ENCODE measurements at places on chromosomes 2 and 18. TPM values are rescaled to one million over a fixed set of nuclear protein-coding genes. Genes with fewer than 3 reads are reported as not detected.

- H3K27ac ChIP-seq = no peak overlapping the region
- H3K4me3 ChIP-seq = no peak overlapping the region
- H3K27me3 ChIP-seq = no peaks in the 10 kb centered on the region
- H3K36me3 ChIP-seq = no peaks in the 10 kb centered on the region
Measured at GRCh38 chr2:40317761-40318160, 134.1 kb downstream of the SLC8A1 start.

DNA sequence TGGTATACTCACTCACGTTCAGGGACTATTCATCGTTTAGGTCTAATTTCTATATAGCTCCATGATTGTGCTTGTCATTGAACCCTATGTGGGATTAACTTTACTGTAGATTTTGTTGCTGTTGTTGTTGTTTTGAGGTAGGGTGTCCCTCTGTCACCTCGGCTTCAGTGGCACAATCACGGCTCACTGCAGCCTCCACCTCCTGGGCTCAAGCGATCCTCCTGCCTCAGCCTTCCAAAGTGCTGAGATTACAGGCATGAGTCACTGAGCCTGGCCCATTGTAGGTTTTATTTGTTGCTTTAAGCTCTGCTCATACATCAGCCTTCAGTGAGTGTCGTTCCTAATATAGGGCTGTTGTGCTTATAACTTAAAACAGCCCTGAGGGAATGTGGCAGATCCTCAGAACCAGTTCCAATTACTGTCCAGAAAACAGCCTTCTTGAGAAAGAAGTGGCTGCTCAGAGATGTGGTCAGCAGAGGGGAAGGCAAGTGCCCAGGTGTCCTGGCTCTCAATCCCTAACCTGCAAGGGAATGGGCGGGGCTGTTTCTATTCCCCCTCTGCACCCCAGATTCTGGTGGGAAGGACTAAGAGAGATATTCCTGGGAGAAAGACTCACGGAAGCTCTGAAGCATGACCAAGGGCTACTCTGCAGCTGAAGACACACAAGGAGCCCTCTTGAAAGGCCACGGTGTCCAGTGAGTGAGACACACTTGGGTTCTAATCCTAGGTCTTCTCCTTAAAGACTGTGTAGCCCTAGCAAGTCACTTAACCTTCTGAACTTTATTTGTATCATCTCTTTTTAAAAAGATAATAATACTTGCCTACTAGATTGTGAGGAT lies 79.6 kb upstream of the LCLAT1 start:
- H3K4me1 ChIP-seq = peaks cover 25% of the 10 kb centered on the region
- H3K27ac ChIP-seq = no peak overlapping the region
- H3K27me3 ChIP-seq = no peaks in the 10 kb centered on the region
- H3K36me3 ChIP-seq = no peaks in the 10 kb centered on the region
- H3K4me3 ChIP-seq = no peak overlapping the region

DNA sequence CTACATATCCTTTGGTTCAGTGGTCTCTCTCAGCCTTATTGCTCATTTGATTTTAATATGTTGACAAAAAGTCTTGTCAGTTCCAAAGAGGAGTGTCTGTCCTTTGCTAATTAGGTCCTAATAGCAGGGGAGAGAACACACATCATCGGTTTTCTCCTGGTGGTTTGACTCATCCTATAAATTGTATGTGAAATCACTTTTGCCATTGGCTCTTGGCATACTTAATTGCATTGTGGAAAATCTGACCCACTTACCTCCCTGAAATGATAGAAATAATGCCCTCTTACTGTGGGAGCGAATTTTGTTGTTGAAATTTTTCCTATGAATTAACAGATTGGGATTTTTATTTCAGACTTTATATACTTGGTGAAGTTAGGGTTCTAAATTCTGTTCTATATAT lies 58.3 kb downstream of the MTCL1 start:
- H3K4me3 ChIP-seq = no peak overlapping the region
- H3K27me3 ChIP-seq = peaks cover 8% of the 10 kb centered on the region
- no peak overlapping the region for H3K27ac ChIP-seq
- H3K36me3 ChIP-seq = no peaks in the 10 kb centered on the region
- H3K4me1 ChIP-seq = no peaks in the 10 kb centered on the region

GRCh38 chr2:108383146-108383830 lies 5.5 kb downstream of the SULT1C4 start:
- no peak overlapping the region for H3K27ac ChIP-seq
- DNase-seq = no peak

GRCh38 chr2:204654669-204655068 lies 109.4 kb downstream of the PARD3B start:
- H3K36me3 ChIP-seq = no peaks in the 10 kb centered on the region
- peaks cover 8% of the 10 kb centered on the region for H3K27me3 ChIP-seq
- H3K4me3 ChIP-seq = no peak overlapping the region
- DNase-seq = no peak
- no peaks in the 10 kb centered on the region for H3K4me1 ChIP-seq

DNA sequence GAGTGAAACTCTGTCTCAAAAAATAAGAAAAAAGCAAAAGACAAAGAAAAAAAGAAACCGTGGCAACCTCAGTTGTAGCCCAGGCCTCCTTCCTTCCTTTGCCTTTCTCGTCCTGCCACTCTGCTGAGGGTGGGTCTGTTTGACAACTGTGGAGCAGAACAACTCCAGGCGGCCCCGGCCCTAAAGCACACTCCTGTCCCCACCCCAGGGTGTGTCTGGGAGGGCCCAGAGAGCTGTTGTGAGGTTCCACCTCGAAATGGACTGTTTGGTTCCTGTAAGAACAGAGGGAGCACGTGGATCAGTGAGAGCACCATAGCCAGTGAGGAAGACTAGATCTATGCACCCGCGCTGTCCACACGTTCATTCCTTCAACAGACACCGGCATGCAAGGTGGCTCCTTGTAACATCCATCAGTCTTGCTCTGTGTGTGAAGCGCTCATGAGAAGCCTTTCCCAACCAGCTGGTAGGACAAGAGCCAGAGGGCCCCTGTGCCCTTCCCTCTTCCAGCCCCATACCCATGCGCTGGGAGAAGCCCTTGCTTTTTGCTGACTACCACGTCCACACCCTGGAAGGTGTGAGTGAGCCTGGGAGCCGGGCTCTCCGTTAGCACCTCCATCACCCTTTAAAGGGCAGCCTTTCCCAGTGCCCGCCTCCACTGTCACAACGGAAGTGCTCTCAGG lies 61.6 kb downstream of the SOWAHC start:
- H3K27ac ChIP-seq = no peak overlapping the region
- peaks cover 16% of the 10 kb centered on the region for H3K27me3 ChIP-seq
- H3K4me3 ChIP-seq = no peak overlapping the region
- no peaks in the 10 kb centered on the region for H3K36me3 ChIP-seq
- DNase-seq = no peak

GRCh38 chr2:98663511-98664090 lies 55.2 kb downstream of the UNC50 start:
- H3K4me1 ChIP-seq = peaks cover 64% of the 10 kb centered on the region
- peak; percentile 30 for DNase-seq
- peak overlapping the region; percentile 99 for H3K27ac ChIP-seq
- H3K27me3 ChIP-seq = no peaks in the 10 kb centered on the region

GRCh38 chr18:47260120-47260923 lies 8.9 kb upstream of the SKOR2 start:
- no peak overlapping the region for H3K4me3 ChIP-seq
- DNase-seq = no peak
- H3K4me1 ChIP-seq = no peaks in the 10 kb centered on the region
- no peak overlapping the region for H3K27ac ChIP-seq

GRCh38 chr2:195559431-195559914 lies 97.6 kb upstream of the SLC39A10 start:
- peak; percentile 82 for DNase-seq
- H3K27ac ChIP-seq = peak overlapping the region; percentile 90
- no peaks in the 10 kb centered on the region for H3K27me3 ChIP-seq

DNA sequence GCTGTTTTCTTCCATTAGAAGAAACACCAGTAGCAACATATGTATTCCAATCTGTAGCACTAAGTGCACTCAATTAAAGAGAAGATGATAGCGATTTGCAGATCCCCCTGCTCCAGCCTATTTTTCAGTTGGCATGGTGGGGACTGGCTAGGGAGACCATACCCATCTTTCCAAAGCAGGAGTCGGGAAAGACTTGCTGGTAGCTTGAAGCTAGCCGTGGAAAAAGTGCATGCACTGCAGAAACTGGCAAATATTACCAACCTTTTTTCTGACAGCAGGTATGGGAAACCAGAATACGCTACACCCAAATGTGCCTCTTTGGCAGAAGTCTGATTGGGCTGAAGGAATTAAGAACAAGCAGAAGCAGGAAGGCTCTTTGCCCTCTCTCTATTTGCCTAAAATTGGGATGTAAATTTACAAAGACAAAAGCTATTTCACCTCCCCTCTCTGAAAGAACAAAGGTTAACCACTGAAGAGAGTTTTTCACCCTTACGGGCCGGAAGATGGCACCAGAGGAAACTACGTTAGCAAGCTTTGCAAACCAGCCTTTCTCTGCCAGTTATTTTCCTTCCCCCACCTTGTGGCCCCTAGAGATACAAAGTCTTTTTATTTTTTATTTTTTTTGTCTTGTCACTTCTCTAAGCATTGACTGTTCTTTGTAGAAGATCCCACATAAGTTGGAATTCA lies 273.1 kb downstream of the DLGAP1 start:
- no peak overlapping the region for H3K27ac ChIP-seq
- H3K4me1 ChIP-seq = no peaks in the 10 kb centered on the region
- DNase-seq = no peak
- no peaks in the 10 kb centered on the region for H3K27me3 ChIP-seq
- no peaks in the 10 kb centered on the region for H3K36me3 ChIP-seq

DNA sequence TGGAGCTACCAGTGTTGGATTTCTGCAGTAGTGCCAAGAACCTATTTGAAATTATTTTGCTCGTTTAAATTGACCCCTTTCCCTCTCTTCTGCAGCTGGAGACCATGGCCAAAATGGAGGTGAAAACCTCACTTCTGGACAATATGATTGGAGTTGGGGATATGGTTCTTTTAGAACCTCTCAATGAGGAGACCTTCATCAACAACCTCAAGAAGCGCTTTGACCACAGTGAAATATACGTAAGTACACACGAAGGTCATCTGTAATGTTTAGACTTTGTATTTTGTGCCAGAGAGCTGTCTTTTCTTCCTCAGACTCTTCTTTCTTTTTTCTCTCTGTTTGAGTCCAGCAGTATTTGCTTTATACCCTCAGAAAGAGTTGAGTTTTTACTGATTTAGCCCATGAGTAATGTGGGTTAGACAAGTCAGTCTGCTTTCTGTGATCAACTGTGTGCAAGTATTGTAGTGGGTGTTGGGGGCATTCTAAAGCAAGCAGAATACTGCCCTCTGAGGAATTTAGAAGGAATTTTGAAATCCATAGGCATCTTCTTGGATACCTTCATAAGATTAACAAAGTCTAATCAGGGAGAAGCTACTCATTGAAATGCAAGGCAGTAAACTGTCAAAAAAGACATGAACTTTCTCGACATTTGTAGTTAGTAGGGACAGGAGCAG lies 31.7 kb downstream of the MYO1B start:
- no peak overlapping the region for H3K4me3 ChIP-seq
- H3K27ac ChIP-seq = no peak overlapping the region
- H3K27me3 ChIP-seq = peaks cover 2% of the 10 kb centered on the region
- DNase-seq = no peak

DNA sequence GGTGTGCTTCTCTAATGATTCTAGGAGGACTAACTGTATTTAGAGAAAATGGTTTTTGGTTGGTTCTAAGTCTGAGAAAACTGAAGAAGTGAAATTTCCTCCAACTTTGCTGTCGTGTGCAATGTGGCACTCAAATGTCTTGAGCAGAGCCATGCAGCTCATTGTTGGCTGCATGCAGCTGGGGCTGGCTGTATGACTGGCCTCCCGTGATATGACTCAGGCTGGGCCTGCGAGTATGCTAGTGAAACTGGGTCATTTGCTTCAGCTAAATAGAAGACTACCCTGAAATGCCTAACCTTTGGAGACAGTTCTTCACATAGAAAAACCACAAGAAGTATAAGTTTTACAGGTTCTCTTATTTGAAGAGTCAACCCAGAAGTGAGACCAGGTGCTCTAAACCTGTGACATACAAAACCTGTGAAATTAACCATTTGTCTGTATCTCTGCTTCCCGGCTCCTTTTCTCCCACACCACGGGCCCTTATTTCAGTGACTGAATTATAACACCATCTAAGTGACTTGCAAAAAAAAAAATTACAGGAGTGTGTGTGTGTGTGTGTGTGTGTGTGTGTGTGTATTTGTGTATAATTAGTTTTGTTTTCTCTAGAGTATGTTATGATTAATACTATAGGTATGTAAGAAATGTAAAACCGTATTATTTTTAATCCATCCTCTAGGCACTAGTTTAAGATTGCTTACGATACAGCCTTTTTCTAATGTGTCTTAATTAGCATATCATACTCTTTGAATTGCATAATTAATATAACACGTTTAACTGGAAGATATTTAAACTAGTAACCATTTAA lies 15.9 kb downstream of the POLI start:
- no peaks in the 10 kb centered on the region for H3K27me3 ChIP-seq
- peaks cover 68% of the 10 kb centered on the region for H3K36me3 ChIP-seq
- DNase-seq = peak; percentile 44
- H3K4me1 ChIP-seq = peaks cover 34% of the 10 kb centered on the region
- peak overlapping the region; percentile 79 for H3K27ac ChIP-seq

DNA sequence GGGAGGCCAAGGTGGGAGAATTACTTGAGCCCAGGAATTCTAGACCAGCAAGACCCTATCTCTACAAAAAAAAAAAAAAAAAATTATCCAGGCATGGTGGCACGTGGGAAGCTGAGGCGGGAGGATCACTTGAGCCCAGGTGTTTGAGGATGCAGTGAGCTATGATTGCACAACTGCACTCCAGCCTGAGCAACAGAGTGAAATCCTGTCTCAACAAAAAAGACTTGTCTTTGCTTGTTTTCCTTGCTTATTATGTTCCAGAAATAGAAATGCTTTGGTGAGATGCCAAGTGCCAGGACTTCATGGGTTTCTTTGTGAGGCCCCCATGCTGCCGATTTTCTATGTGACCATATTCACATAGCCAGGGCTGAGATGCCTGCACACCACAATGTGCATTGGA lies 9.0 kb downstream of the DCDC2C start:
- no peaks in the 10 kb centered on the region for H3K36me3 ChIP-seq
- DNase-seq = no peak
- no peak overlapping the region for H3K4me3 ChIP-seq
- no peaks in the 10 kb centered on the region for H3K27me3 ChIP-seq
- H3K4me1 ChIP-seq = no peaks in the 10 kb centered on the region

Gene VIT
- not detected for total RNA-seq

Gene CAVIN2
- not detected for total RNA-seq

Gene IGFBP5
- not detected for total RNA-seq

Gene NGEF
- 2.5 TPM for total RNA-seq

Gene FAM124B
- total RNA-seq = 2.0 TPM

Gene SPATA3
- not detected for total RNA-seq
